Right ventricle myocardium superior (tissue), 1 donor: ENCODE measurements at places on chromosomes 3 and 15. TPM values are rescaled to one million over a fixed set of nuclear protein-coding genes. Genes with fewer than 3 reads are reported as not detected.

Gene RPP25
- 3.4 TPM for total RNA-seq

Gene TRMT10C
- 25.6 TPM for total RNA-seq

Gene WNT7A
- total RNA-seq = not detected

Gene LSAMP
- 5.2 TPM for total RNA-seq

Gene CNTN4
- 2.6 TPM for total RNA-seq

Gene GOLGA6L7
- not detected for total RNA-seq

Gene KLF15
- total RNA-seq = 34.0 TPM

Gene ACOX2
- 33.3 TPM for total RNA-seq

Gene TTC23
- 8.7 TPM for total RNA-seq

Gene GOLGA8Q
- total RNA-seq = 1.4 TPM

Gene LCTL
- not detected for total RNA-seq
